ENCODE measurements at places on chromosomes 11 and 22. TPM values are rescaled to one million over a fixed set of nuclear protein-coding genes. Genes with fewer than 3 reads are reported as not detected.

- DNase-seq = no peak
These were observed 49.9 kb upstream of the CD5 start for GRCh38 chr11:61052182-61052972.

DNA sequence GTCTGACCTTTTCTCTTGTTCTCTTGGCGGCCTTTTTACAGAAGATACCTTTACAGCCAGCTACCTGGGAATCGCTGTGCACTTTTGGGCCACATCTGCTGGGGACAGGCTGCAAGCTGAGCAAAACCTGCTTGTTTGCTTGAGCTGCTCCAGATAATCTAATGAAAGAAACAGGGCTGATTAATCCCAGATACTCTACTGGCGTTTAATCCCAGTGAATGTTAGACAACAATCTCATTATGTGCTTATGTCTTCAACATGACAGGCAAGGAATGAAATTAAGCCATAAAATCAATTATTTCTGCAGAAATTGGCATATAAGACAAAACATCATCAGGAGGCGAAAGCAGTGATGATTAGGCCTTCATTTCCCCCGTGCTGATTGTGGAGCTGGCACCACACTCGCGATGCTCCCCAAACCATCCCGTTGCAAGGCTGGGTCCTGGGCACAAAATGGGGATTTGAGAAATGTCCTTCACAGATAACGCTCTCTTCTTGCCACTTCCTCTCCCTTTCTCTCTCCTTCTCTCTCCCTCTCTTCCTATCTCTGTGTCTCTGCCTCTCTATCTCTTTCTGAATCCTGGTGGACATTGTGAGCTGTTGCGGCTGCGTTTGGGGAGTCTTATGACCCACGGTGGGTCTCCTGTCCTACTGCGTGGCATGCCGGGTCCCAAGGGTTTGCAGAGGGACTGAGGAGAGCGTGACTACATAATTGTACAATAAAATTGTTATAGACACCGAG is 1053.8 kb downstream of the TBC1D22A start:
- no peak for DNase-seq

Gene TSGA10IP
- total RNA-seq = not detected

DNA sequence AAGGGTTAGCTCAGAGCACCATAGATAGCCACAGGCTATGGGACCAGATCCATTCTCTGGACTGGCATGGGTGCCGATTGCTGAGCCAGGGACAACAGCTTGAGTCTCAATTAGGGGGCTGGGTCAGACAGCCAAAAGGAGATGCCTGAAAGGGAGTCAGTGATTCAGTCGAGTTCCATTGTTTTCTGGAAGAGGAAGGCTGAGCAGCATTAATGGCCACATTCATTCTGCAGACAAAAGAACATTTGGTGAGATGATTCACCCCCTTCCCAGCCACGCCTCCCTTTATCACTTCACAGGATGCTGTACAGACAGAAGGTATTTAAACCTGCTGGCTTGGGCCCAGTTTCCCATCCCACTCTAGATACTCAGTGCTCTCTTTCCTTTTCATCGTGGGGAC is 131.9 kb downstream of the ADAMTS15 start:
- DNase-seq = peak; percentile 94

Gene CRYBA4
- not detected for total RNA-seq

- no peak for DNase-seq
These were observed 7.2 kb downstream of the PIM3 start for GRCh38 chr22:49967706-49968208.

Gene PNPLA3
- 0.29 TPM for total RNA-seq

Gene ANKK1
- total RNA-seq = not detected

Gene CDHR5
- not detected for total RNA-seq

GRCh38 chr11:35064114-35064800 is 74.7 kb upstream of the CD44 start:
- DNase-seq = no peak

DNA sequence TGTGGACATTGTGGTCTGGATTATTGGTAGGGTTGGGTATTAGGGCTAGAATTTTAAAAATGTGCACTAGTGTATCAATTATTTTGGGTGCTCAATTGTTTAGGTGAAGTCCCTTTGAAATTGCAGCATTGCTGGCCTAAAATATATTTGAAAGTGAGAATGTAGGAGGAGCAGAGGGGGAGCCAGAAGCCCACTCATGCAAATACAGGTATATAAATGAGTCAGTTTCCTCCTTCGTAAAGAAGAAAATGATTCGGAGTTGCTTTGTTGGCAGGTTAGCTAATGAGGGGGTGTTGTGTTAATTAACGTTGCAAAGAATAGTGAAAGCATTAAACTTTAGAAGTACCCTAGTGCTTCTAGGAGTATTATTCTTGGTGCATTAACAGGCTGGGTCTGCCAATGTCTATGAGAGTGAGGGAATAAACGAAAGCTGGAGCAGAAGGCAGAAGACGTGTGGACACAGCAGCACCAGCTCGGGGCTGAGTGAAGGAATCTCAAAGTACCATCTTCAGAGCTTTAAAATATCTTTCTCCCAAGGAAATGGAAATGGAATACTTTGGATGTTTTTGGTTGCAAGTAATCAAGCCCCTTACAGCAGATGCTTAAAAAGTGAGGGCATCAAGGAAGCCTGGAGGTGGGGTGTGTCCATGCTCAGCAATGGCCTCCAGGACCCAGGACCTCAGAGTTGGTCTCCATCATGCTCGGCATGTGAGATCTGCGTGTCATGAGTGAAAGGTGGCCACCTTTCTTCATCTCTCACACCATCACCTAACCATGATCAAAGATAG is 522.9 kb downstream of the NTM start:
- DNase-seq = no peak

DNA sequence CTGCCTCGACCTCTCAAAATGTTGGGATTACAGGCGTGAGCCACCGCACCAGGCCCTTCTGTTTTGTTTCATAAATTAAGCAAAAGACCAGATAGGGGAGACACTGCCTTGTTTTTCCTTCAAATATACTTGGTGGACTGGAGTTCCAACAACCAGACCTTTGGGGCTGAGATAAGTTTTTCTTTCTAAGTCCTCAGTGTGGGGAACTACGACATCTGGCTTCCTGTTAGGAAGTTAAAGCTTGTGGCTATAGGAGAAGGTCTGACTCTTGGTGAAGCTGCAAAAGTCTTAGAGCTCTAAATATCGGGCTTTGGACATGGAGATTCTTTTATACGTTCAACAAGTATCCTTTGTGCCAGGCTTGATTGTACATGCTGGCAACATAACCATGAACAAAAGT is 64.1 kb upstream of the EED start:
- no peak for DNase-seq

- no peak for DNase-seq
These were observed 33.2 kb downstream of the RAB39A start for GRCh38 chr11:107961480-107961879.

DNA sequence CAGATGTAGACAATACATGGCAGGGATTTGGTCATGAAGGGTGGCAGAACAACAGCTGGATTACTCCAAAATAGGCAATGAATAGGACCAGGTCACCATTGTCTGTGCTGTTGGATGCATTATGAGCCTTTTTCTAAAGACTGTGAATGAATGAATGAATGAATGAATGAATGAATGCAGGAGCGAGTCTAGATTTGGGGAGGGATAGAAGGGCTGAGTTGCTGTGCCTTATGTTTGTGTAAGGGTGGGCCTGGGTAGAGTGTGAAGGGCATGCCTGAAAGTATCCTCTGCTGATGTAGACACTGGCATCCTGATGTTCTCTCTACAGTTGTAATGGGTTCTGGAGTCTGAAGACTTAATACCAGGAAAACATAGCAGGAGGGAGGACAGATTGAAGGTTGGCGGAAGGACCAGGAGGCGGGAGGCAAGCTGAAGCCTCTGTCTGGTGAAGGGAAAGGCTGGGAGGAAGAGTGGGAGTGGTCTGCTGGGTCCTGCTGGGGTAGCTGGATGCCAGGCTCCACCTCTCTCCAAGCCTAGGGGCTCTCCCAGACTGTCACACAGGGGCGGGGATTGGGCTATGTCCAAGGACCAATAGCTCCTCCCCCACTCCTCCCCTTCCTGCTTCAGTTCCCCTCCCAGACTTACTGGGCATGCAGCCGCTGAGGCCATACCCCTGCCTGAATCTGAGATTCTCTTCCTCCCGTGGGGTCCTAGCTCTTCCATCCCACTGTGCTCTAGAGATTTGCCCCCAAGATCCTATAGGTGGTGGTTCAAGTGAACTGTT is 4.8 kb downstream of the TRIM3 start:
- DNase-seq = peak; percentile 31

GRCh38 chr11:19428206-19429002 is 187.7 kb upstream of the E2F8 start:
- peak; percentile 89 for DNase-seq

Gene PRODH
- 0.84 TPM for total RNA-seq

GRCh38 chr11:86144846-86145245 is 76.0 kb upstream of the PICALM start:
- no peak for DNase-seq

GRCh38 chr22:22968366-22968765 is 80.8 kb downstream of the IGLL5 start:
- no peak for DNase-seq

DNA sequence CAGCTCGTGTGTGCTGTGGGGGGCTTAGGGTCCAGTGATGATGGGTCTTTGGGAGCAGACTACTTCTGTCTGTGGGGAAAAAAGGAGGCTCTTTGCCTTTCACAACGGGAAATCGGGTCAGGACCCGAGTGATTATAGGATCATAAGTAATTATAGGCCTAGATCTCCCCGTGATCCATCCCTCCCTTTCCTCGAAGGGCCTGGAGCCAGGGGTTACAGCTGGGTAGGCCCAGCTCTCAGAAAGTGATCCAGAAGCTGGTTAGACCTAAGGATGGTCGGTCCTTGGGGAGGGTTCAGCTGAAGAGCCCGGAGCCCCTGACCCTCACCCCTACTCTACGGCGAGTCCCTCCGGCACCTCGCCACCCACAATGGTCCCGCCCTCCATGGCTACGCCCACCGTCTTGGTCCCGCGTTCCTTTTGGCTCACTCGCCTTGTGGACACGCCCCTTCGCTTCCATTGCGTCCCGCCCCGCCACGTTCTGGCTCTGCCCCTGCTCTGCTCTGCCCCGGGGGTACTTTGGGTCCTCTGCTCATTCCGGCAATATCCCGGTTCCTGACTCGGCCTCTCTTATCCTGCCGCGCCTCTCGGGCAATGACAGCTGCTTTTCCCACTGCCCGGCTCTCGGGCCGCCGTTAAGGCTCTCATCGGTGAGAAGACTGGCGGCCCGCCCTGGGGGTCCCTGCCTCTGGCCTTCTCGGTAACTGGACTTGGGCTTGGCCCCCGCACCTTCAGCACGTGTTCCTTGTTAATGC is 5.0 kb downstream of the IGSF22 start:
- peak; percentile 34 for DNase-seq

Gene DEUP1
- total RNA-seq = 0.26 TPM

Gene MEI1
- total RNA-seq = 1.4 TPM

Gene GLB1L2
- 0.62 TPM for total RNA-seq

Gene MS4A4E
- total RNA-seq = not detected

GRCh38 chr11:19977941-19978340 is 182.3 kb downstream of the DBX1 start:
- no peak for DNase-seq

DNA sequence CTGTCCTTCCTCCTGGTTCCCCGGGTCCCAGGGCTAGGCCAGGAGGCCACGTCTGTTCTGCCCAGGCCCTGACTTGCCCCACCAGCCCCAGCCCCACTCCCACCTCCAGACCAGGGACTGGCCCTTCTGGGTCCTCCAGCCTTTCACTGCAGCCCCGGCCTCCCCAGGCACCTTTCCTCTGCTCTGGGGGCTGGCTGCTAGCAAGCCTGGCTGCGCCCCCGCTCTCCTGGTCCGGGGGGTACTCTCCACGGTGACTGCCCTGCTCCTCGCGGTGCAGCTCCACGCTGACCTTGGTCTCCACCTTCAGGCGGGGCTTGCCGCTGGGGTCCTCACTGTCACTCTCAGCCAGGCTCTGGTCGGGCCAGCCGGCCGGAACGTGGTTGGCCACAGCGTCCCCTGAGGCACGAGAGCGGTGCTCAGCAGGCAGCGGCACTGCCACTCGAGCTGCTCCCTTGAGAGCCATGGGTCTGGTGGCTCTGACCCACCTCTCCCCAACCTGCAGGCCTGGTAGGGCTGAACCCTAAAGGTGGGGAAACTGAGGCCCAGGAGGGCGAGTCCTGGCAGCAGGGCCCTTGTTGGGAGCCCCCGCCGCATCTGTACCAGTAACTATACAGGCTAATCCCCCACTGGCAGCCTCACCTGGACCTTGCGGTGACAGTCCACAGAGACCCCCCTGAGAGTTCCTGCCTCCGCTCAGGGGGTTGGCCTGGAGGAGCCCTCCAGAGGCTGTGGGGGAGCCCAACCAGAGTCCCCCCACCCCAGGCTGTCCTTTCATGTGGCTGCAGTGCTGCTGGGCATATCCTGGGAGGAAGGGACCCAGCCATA is 29.0 kb downstream of the TRMU start:
- DNase-seq = no peak

DNA sequence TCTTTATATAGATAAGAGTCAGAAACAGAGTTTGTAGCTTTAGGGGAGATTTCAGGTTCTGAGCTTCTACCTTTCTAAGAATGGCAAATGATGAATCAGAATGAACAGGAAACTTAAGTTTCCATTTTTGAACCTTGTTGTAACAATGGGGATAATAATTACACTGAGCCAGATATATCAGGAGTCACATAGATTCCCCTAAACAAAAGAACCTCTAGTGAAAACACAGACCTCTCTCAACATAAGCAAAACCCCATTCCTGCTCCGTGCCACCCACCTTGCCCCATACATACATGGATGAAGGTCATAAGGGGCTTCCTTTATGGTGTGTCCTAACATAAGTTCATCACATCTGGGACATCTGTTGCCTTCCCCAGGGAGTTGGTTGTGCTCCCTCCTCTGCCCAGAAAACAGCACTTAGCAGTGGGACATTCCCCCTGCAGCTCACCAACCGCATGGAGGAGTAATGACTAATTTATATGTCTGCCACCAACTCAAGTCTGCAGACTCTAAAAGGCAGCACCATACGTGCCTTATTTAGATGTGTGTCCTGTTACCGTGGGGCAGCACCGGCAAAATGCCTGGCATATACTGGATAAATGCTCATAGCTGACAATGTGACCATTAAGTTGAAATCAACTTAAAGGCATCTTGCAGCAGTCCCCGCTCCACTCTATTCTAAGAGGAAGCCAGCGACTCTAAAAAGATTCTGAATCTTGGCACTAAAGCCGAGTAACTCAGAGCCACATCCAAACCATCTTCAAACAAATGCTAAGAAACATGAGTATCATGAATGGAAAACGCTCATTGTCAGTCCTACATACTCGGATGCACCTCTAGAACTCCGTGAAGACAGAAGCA is 8.0 kb downstream of the JAML start:
- DNase-seq = no peak

DNA sequence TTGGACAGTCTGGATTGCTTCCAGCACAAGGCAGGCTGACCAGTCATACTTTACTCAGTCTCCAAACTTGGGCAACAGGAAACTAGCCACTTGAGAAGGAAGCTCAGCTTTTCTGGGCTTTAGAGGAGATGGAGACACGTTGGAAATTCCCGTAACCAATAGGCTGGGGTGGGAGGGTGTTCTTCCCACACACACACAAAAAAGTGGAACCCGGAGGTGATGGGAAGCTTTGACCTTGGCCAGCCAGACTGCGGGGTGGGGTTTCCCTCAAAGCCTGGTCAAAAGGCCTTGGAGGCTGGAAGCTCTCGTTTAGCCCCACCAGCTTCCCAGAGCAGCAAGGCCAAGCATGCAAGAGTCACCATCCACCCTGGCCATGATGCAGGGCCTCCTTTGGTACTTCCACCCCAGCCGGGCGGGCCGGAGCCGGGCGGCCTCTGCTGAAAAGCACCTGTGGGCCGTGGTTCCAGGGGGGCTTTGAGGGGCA is 126.2 kb downstream of the BCR start:
- no peak for DNase-seq

Gene MRGPRE
- not detected for total RNA-seq

GRCh38 chr11:66614073-66614472 is 2.4 kb upstream of the RBM14 start:
- DNase-seq = no peak

GRCh38 chr11:9259981-9260837 is 4.9 kb downstream of the DENND5A start:
- no peak for DNase-seq

Measured in PC-3 (cell line).